ENCODE measurements at places on chromosomes 1 and 21.

GRCh38 chr1:30533141-30533540 lies 190.2 kb downstream of the MATN1 start:
- DNase-seq: no peak

DNA sequence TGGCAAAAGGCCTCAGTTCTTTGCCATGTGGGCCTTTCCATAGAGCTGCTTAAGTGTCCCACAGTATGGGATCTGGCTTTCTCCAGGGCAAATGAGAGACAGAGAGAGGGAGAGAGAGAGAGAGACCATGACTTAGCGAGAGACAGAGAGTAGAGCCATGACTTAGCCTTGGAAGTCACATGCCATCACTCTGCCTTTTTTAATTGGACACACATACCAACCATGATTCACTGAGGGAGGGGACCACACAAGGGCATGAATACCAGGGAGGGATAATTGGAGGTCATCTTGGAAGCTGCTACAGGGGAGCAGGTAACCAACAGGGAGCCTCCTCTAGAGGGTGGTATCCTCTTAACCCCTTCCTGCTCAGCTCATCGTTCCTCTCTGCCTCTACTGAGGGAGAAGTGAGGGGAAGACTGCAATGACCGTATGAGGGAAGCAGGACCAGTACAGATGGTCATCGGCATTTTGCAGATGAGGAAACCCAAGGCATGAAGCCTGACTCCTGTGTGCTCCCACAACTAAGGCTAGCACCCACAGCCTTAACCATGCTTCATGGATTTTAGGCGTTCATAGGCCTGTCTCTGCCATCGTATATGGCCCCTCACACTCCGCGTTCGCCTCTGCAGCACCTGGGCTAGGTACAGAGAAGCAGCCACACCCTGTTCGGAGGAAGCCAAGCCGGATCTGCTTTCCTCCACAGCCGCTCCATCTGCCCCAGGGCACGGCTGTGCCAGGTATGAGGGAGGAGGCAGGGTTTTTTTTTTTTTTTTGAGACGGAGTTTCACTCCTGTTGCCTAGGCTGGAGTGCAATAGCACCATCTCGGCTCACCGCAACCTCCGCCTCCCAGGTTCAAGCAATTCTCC lies 38.6 kb downstream of the MEF2D start:
- DNase-seq: no peak

DNA sequence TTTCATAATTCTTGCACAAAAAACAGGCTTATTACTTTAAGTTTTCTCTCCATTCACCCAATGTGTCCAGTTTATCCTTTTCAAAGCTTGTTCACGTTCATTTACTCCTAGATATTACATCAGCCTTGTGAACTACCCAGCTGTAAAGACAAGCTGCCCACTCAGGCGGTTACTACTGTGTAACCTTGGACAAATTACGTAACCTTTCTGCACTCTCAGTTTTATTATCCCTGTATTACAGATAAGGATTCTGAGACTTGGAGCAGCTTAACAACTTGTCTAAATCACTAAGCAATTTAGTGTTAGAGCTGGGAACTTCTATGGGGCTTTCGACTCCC lies 20.5 kb upstream of the LPAR3 start:
- peak; percentile 42 for DNase-seq

DNA sequence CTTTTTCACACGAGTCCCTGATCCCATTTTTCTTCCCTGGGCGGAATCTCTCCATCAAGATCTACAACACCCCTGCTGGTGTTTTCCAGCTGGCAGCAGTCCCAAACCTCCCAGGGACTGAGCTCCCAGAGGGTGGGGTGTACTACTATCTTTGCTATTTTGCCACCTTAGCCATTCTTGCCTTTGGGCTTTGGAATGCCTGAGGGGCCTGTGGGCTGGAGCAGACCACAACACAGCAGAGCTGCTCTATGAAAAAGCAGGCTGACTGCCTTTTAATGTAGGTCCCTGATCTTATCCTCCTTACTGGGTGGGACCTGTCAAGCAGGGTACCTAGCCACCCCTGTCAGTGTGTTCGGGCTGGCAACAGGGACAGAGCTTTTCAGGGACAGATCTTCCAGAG lies 91.9 kb downstream of the KCNT2 start:
- DNase-seq: peak; percentile 42

GRCh38 chr1:7490576-7490975 lies 280.5 kb upstream of the VAMP3 start:
- DNase-seq: no peak

DNA sequence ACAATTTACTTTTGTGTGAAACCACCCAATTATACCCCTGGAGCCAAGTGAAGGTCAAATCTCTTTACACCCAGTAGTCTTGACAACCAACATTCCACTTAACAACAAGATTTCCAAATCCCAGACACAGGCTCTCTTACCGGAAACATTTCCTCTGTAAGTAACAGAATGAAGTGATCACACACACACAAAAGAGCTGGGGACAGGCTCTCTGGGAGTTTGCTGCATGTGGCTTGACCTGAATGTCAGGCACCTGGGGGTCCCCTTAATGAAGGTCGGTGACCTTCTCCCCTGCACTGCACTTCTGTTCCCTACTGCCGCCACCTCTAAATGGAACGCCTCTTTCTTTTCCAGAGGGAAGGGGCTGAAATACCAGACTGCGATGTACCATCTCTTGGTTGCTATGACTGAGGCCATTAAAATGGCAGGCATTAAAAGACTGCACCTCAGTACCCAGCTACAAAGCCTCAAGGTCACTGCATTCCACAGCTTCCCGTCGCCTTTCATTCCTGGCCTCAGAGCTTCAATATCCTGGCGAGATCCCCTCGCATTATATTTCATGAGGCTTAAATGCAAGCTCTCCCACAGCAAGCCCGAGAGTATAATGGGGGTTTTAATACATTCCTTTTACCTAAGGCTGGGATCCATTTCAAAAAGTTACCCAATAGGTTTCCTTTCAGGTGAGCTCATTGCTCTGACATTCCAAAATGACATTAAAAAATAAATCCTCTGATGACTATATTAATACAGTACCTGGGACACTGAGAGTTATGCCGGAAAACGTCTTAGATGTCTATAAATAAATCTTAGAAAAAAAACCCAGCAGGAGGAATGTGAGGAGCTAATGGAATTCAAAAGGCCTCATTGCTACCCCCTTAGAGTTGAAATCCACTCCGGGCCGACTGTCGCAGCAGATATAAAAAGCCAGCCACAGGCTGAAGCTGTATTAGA lies 90.9 kb upstream of the DIRAS3 start:
- peak; percentile 92 for DNase-seq

DNA sequence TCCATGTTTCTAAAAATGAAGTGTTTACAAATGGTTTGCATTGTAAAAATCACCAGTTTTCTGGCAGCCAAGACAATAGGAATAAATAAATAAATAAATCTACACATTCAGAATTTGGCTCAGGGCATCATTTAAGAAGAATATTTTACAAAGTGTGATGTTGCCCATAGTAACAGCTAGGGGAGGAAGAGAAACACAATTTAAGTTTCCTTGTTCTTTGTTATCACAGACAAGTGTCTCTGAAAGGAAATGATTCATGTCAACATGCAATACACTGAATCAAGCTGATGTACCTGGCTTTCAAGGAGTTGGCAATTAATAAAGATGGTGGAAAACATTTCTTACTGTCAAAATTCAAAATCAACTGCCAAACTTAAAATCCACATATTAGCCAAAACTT lies 74.7 kb downstream of the LHX8 start:
- DNase-seq: no peak

DNA sequence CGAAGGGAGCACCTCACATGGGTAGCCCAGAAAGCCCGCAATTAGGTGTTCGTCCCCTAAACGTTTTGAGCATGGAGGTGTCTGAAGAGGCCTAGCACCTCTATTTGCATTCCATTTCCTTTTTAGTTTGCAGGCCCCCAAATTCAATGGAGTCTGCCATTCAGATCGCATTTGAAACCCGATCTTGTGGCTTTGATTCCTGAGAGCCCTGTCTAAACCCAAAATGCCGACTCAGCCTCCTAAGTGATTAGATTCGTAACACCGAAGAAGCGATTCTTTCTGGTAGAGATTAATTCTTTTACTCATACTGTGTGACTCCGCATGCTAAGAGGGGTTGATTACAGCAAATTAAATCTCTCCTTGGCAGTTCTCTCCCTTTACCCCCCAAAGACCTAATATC lies 415.2 kb upstream of the KAZN start:
- DNase-seq: no peak

DNA sequence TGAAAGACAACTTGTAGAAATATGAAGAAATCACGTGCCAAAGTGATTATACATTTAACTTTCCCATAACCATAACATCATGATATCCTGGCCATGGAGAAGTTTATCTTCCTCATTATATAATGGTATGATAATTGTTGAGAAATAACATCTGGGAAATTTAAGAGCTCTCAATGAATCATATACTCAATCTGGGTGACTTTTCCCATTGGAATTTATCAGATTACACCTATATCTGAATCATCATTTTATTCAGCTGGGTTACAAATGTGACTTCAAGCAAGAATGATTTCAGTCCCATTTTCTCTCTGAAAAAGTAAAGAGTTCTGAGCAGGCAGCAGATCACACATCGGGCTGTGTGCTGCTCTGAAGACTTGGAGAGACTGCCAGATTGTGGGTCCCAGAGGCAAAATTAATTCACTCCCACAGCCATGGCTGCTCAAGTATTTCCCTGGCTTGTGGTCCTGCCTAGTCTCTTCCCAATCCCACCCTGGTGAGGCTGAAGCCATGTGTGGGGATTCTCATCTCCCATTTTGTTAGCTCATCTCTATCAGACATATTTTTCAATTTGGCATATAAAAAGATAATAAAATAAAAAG lies 278.0 kb downstream of the MRPL39 start:
- peak; percentile 70 for DNase-seq

- peak; percentile 90 for DNase-seq
Measured at GRCh38 chr1:145690587-145691558, 16.3 kb downstream of the PDZK1 start.

Data from choroid plexus epithelial cell (primary cell).